Neural crest cell (in vitro differentiated cells): ENCODE measurements at places on chromosomes 1 and 21.

GRCh38 chr1:197374428-197374827 is 106.4 kb downstream of the CRB1 start:
- no peak for DNase-seq

- DNase-seq, result no peak
Measured at GRCh38 chr1:29974316-29974724, 738.0 kb downstream of the PTPRU start.

GRCh38 chr21:46171585-46171984 is 12.7 kb downstream of the SPATC1L start:
- no peak for DNase-seq

- DNase-seq, result no peak
Measured at GRCh38 chr1:245288796-245289195, 134.0 kb downstream of the KIF26B start.

DNA sequence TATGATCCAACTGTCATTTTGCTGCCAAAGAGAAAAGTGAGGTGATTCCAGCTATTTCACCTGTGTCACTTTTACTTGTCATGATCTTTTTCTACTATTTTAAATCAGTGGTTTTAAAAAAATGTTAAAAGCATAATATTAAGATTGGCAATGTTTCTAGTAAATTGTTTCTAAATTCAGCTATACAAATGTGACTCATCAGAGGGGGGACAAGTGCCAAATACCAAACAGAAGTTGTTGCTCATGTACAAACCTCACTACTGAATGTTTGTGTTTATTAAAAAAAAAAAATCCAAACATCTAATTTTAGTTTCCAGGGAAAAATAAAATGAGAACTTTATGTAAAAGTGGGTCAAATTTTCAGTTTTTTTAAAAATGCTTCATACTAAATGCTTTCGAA is 346.2 kb upstream of the SNX7 start:
- no peak for DNase-seq
